ENCODE measurements at places on chromosomes 1 and 21.

GRCh38 chr1:112778137-112778536 lies 63.0 kb upstream of the PPM1J start:
- DNase-seq: no peak

GRCh38 chr1:34668063-34668462 lies 86.8 kb upstream of the GJB5 start:
- no peak for DNase-seq

DNA sequence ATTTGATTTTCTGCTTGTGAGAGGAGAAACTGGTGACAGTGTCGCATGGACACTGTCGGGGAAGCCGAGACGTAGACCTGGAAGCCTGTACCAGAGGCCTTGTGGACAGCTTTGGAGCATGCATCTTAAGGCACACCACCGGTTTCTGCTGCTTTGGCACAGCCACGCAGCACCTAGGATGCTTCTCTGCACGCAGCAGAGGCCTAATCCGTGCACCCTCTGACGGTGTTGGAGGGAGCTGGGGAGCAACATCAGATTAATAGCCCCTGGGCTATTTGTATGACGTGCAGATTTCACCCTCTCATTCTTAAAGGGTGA lies 30.3 kb downstream of the TEX35 start:
- DNase-seq: no peak

DNA sequence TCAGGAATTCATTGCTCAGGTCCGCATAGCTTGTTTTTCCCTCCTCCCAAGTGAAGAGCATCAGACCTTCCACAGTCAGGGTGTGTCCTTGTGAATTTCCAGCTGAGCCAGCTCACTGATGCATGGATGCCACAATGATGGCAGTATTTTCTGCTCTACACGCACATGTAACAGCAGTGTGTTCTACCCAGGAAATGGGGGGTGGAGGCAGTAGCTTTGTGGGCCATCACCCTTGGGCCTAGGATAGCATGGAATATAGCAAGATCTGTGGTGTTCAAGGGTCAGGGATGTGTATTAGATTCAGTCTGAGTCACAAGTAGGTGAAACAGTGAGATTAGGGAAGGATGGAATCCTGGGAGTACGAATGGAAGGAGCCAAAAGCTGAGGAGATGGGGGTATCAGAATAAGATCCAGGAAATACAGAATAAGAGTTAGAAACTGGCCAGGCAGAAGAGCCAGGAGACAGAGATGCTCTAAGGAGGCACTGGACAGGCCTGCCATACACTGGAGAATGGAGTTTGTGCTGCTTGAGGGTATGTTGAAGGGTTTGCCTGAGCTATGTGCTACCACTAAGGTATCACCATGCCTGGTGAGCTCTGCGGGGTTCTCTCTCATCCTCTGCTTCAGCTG lies 90.6 kb upstream of the CNIH3 start:
- no peak for DNase-seq

- no peak for DNase-seq
Observed at GRCh38 chr1:90616395-90616794, 100.7 kb downstream of the BARHL2 start.

DNA sequence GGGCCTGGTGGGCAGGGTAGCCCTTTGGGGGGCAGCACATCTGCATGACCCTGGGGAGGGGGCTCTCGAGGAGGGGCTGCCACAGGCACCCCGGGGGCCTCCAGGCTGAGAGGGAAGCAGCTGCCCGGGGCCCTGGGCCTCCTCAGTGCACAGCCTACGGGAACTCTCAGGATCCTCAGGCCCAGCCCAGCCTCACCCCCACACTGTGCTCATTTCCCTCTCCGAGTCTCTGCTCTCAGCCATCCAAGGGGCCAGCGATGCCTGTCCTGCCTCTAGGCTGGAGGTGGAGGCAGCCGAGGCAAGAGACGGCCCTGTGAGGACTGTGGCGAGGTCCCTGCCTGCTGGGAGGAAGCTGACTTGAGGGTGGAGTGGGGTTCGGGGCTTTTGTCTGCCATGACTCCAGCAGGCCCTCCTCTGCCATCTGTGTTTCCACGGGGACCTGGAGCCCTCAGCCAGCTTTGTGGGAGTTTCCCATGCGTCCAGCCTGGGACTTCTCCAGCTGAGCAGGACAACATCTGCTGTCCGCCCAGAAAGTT lies 7.2 kb upstream of the PLEKHG5 start:
- no peak for DNase-seq

Measured in left ventricle myocardium inferior (tissue), 1 donor.